ENCODE measurements at places on chromosomes 2 and 18.

DNA sequence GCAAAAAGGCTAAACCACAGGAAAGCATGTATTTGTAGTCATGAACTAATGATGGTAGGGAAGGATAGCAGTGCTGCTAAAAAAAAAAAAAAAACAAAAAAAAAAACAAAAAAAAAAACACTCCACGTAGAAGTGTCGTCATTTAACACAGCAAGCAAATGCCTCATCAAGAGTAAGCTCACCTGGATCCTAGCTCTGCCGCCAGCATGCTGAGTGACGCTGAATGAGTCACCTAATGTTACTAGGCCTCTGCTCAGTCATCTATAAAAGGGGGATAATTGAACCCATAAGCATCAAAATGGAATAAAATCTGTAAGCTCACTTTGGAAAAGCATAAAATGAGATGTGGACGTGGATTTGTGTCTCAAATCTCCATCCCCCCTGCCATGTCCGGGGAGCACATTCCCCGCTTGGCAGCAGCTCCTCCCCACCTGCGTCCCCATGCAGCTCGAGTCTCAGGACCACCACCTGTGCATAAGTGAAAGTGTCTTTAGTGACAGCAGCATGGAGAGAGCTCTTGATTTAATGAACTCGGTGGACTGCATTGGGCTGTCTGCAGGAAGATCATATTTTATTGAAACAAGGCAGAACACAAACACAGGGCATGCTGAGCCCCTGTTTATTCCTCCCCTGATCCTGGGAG is 427.5 kb downstream of the LRATD1 start:
- DNase-seq: no peak

- peak; percentile 39 for DNase-seq
Observed at GRCh38 chr18:74818516-74819175, 221.0 kb downstream of the ZNF407 start.

GRCh38 chr2:128631698-128632500 is 313.2 kb upstream of the HS6ST1 start:
- DNase-seq: no peak

DNA sequence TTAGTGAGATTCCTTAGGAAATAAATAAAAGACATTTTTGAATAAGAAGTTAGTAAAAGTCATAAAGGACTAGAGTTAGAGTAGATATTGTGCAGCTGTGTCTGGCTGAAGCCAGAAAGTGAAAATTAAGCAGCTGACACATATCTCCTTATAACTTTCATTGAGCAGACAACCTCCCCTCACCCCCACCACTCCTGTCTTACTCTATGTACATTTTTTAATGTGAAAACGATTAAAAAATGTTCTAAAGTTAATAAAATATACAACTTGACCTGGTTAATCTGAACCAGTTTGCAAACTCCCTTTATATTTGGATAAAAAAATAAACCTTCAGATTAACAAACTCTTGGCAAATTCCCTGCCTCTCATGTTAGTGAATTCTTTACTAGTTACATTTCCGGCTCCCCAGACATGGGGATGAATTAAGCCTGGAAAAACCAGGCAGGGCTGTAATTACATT is 462.8 kb downstream of the MEIS1 start:
- DNase-seq: peak; percentile 42

GRCh38 chr18:77108001-77108692 is 24.4 kb downstream of the MBP start:
- DNase-seq: peak; percentile 75

DNA sequence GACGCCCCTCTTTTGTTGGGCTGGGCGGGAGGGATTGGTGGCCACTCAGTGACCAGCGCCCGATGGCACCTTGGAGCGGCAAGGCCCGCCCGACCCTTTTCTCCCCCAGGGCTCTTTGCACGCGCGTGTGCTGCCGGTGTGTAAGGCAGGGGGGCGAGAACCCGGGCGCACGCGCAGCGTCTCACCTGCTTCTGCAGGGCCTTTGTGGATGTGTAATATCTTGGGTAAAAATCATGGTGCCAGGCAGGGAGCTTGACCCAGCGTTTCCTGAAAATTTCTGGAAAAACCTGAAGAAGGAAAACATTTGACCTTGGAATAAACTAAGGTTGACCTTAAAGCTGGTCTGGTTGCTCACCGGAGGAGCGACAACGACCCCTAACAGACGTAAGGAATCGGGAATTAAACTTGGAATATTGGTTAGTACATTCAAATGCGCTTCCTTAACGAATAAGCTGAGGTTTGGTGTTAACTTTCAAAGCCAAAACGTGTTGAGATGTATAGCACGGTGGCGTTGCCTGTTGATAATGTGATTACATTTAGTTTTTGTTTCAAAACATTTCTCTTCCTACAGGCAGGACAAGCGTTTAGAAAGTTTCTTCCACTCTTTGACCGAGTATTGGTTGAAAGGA is 438 bp downstream of the HSPE1 start:
- DNase-seq: peak; percentile 53

- no peak for DNase-seq
Observed at GRCh38 chr2:237378650-237379049, 35.3 kb downstream of the COL6A3 start.

DNA sequence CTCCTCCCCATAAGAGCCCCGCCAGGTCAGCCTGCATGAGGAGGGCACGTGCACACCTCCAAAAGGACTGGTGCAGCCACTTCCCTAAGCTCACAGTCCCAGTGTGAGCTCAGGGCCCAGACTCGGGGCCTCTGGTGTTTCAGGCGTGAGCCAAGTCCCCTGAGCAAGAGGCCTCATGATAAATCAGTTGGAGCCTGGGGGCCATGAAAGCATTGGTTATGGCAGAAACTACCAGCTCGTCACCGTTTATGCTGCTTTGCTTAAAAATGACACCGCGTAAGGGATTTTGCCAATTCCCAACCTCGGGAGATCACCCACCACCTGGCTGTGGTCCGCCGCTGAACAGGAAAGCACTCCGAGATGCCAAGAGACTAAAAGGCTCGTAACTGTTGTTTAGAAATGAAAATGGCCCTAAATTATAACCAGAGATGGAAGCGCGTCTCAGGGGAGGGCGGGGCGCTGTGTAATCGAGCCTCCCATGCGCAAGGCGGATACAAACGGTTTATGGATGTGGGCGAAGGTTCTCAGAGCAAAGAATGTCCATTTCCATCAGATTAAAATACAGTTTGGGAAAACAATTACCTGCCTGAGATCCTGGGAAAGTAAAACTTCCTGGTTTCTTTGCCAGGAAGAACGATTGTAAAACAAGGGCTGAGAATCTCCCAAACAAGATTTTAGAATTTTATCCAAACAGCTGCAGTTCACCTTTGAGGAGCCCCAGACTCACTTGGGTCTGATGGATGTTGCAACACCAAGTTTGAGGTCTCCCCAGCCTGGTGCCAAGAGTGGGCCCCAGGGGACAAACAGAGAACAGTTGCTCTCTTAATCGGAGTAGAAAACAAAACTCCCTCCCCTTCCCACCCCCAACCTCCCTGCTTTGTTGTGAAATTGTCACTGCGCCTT is 141.4 kb downstream of the BCL2 start:
- peak; percentile 80 for DNase-seq

- peak; percentile 17 for DNase-seq
Observed at GRCh38 chr2:118791483-118791882, 56.0 kb downstream of the EN1 start.

DNA sequence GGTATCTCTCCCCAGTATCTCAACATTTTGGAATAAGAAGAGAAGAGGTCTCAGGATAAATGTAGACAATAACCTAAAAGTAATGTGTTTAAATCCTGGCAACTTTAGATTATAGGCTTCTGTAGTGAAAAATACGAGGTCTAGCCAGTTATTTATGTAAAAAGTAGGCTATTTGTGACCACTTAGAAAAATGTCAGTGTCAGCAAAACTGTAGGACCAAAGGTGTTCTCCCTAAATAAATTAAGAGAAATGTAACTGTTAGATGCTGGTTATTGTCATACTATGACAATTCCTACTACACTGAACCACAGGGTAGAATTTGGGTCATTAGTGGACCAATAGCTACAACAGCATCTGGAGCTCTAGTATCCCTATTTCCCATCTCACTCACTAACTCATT is 2.0 kb downstream of the SUPT7L start:
- no peak for DNase-seq

DNA sequence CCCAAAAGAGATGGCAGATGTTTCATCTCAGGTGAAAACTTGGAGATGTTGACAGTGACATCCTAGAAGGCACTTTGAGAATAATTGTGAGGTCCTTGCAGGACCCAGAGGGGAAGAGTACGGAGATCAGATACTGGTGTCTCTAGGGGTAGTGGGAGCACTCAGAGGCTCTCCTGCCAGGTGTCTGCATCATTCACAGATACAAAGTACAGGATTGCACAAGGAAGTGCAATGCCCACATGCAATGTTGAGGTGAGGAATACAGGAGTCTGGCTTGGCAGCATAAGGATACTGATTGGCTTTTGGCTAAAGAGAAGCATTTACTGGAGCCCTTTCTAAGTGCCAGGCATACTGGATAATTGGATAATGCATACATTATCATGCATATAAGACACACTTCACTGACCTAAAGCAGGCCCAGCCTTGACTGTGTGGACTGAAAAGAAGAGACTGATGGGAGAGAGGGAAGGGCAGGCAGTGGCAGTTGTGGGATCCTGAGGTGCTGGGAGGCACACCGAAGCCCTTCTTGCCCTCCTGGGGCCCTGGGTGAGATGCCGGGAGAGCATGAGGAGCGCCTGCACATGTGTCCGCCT is 31.0 kb upstream of the NCKAP5 start:
- no peak for DNase-seq

DNA sequence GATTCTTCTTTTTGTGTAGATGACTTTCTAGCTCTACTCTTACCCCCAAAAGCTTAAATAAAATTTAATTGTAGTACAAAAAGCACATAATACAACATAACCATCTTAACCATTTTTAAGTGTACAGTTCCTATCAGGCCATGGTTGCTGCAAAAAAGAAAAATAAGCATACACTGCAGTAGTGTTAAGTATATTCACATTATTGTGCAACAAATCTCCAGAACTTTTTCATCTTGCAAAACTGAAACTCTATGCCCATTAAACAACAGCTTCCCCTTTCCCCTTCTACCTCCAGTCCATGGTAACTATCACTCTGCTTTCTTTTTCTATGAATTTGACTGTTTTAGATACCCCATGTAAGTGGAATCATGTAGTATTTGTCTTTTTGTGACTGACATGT is 18.1 kb downstream of the PPM1B start:
- DNase-seq: peak; percentile 38

GRCh38 chr2:68693951-68694350 is 40.7 kb upstream of the ARHGAP25 start:
- no peak for DNase-seq

GRCh38 chr2:35116151-35116550 is 1239.4 kb upstream of the CRIM1 start:
- DNase-seq: no peak

DNA sequence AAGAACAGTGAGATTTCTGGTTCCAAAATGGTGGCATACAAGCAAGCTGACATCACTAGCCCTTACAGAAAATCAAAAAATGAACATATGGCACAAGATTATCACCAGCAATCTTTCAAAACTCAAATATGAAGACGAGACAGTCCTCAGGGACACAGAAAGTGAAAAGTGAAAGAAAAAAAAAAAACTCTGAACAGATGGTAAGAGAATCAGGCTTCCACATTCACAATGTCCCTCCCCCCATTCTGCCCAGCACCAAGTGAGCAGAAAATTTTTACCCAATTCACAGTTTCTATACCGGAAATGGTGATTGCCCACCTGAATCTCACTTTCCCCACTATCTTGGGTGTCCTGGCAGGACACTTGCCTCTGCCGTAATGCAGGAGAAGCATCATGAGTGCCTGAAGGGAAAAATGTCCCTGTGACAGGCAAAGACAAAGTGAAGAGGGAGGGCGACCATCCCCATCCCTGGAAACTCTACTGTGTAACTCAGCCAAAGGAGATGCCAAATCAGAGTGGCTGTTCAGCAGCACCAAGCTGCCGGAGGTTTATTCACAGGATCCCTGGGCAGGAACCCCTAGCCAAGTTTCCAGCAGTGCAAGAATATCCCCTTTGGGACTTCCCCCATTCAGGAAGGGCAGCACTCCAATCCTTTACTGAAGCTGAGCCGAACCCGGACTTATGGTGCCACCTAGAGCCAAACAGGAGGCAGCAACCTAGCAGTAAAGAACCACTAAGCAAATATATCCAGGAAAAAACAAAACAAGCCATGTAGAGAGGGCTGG is 312.2 kb downstream of the LRATD1 start:
- peak; percentile 1 for DNase-seq

DNA sequence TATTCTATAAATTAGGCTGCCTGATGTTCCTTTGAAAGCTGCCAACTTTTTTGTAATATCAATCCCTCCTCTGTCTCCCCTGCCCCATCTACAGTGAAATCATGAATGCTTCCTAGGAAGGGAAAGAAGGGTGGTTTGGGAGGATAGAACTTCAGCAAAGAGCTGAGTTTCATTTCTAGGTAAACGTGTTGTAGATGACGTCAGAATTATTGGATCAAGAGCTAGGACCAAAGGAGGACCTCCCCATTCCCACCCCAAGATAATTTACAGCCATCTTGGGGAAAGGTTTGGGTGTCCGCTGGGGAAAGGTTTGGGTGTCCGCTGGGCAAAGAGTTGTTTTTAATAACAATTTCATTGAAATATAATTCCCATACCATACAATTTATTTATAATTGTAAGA is 11.2 kb upstream of the ANKRD53 start:
- no peak for DNase-seq

DNA sequence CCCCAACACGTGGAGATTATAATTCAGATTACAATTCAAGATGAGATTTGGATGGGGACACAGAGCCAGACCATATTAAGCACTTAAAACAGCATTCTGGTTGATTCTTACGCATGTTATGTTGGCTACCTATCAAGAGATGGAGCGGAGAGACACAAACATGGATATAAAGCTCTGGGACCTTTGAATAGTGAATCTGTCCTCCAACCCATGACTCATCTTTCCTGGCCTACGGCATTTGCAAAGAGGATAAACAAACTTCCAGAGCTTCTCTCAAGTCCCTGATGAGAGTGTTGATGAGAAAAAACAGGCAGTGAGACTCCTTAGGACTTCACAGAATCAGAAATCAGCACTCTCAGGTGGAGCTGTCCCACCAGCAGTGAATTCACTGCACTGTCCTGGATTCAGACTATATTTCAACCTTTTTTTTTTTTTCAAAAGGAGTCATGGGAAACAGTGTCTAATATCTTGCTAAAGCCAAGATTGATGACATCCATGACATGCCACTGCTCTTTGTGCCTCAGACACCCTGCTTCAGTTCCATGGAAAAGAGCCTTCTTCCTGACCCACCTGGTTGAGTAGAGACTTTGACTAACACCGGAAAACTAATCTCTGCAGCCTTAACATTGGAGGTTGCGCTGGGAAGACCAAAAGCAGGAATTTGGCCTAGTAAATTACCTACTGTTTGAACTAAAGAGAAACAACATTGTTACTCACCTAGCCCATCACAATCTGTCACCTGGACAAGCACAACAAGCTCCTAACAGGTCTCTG is 62.1 kb upstream of the NPAS2 start:
- DNase-seq: peak; percentile 81

GRCh38 chr2:112674229-112674628 is 28.5 kb downstream of the SLC20A1 start:
- DNase-seq: no peak

- peak; percentile 98 for DNase-seq
Observed at GRCh38 chr18:76565238-76566173, 70.5 kb upstream of the ZNF516 start.

All from adipocyte (in vitro differentiated cells).